IPS-NIHi11 (cell line): ENCODE measurements at places on chromosomes 5 and 9.
A peak's percentile ranks its signal among the peaks of the same experiment; 100 is the strongest.

DNA sequence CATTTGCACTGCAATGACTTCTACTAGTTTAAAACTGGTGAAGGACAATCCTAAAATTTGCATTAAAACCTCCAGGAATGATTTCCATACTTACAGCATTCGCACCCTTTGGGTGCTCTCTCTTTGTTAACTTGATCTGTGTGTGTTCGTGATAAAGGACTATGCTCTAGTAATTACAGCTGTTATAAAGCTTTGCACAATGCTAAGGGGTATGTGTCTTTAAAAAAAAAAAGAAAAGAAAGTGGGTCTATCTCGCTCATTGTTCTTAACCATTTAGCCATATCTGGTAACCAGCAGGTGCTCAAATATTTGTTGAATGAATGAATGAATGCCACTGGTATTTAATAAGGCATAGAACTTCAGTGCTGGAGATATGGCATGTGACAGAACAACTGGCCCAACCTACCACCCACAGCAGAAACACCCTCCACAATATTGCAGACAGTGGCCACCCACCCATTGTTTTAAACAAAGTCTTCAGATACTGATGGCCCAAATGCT is 8.7 kb downstream of the TRIM36 start:
- no peak for DNase-seq

- DNase-seq = no peak
These were observed 6.1 kb upstream of the ANGPTL2 start for GRCh38 chr9:127128341-127129072.

DNA sequence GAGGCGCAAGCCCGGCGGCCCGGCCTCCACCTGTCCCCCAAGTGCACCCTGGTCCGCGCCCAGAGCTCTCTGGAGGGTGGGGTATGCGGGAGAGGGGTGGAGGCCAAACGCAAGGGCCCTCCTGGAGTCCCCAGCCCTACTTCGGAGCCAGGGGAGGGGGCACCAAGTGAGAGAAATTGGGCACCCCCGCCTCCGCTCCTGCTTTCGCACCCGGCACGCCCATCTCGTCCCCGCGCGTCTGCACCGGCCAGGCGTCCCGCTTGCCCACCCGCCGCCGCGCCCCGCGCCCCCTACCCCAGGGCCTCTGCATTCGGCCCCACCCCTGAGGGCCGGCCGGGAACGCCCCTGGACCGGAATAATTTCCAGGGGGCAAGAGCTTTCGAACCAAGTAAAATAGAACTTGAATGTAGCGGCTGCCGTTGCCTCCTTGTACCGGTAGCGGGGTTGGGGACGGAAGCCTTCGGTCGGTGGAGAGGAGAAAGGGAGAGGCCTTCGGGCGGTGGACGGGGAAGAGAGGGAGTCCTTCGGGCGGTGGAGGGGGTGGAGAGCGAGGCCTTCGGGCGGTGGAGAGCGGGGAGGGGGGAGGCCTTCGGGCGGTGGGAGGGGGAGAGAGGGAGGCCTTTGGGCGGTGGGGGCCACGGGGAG is 694 bp upstream of the PHPT1 start:
- DNase-seq = peak; percentile 60

DNA sequence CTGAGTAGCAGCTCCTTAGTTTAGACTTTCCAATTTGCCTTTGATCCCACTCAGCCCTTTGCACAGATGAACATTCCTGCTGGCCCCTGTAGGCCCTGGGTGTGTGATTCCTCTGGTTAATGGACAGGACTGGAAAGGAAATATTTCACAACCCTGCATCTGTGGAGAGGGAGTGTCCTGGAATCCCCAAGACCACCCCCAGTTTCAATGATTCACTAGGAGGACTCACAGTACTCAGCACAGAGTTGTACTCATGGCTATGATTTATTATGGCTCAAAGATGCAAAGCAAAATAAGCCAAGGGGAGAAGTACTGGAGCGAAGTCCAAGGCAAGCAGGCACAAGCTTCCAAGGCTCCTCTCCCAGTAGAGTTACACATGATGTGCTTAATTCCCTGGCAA is 42.4 kb upstream of the TJP2 start:
- no peak for DNase-seq

GRCh38 chr5:99063737-99064136 is 134.9 kb upstream of the CHD1 start:
- no peak for DNase-seq

- no peak for DNase-seq
These were observed 563.2 kb downstream of the NR2F1-AS1 start for GRCh38 chr5:93017849-93018248.

DNA sequence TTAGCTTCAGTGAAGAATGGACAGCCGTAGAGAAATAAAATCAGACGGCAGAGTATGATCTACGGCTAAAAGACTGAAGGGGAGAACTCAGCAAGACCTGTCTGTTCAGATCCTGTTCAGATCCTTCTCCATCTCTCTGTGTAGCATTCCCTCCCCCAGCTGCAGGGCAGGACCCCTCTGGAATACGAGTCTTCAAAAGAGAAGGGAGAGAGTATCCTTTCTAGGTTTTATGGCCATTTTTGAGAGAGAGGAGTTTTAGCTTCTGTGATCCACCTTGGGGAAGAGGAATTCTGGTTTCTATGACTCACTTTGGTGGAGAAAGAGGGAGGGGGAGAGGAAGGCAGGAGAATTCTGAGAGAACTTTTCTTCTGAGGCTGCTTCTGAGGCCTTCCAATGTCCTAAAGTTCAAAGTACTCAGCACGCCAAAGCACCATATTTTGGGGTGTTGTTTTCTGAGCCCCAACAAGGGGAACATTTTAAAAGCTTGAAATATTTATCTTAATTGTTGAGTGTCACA is 194.4 kb upstream of the TLE4 start:
- no peak for DNase-seq

GRCh38 chr5:1105350-1106265 is 6.3 kb downstream of the SLC12A7 start:
- DNase-seq = no peak

DNA sequence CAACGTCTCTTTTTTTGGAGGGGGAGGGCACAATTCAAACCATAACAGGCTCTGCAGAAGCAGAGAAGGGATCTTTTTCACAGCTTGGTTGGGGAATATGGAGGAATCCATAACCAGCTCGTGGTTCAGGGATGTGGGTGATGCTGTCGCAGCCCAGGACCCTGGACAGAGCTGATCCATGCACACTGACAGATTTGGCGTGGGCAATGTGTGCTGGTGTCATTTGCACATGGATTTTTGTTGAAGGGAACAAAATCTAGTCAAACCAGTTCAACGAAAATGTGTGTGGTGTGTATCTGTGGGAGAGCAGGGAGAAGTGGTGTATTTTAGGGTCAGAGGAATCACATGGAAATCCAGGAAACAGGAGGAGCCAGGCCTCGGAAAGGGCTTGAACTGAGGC is 4.2 kb downstream of the DOCK2 start:
- no peak for DNase-seq

DNA sequence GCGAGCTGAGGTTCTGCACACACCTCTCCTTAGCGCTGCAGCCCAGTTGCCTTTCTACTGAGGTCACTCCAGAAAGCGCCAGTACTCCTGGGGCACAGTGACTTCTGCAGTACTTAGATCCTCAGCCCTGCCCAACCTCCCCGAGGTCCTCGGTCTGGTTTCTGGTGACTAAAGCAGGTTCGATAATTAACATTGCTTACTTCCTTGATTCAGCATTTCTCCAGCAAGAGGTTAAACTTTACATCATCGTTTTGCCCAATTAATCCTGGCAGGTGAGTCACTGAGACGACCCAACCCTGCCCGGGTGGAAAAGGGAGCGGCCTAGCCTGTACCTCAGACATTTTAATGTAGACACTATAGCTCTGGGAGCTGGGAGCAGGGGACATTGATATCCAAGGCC is 77.6 kb downstream of the PLAC8L1 start:
- DNase-seq = peak; percentile 55

- no peak for DNase-seq
These were observed 1.8 kb upstream of the IARS1 start for GRCh38 chr9:92295240-92295790.

GRCh38 chr9:93900971-93901861 is 53.9 kb downstream of the BARX1 start:
- no peak for DNase-seq

- no peak for DNase-seq
These were observed 9.9 kb upstream of the SHOC1 start for GRCh38 chr9:111804636-111805035.
